Activated naive CD4-positive, alpha-beta T cell treated with anti-CD3 and anti-CD28 coated beads, Interleukin-2, amount 10 ng/mL, durations not matched to agents 7 days and 5 days (primary cell): ENCODE measurements at places on chromosomes 6 and 20.
A peak's percentile ranks its signal among the peaks of the same experiment; 100 is the strongest.

DNA sequence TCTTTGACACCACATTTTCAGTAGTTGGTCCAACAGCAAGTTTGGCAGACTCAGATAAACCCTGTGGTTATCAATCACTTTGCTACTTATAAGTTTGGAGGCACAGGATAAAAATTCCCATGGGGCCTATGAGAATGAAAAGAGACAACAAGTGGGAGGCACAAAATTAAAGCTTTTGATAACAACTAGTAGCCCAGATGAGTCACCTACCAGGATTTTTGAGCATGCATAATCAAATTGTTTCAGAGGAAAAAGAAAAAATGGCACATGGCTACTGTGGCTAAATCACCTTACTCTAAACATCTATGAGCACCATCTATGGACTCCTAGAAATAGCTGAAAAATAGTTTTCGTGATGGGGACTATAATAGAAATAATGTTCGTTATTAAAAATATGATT, 40.8 kb upstream of the BMP5 start:
- H3K27me3 ChIP-seq, result no peaks in the 10 kb centered on the region
- H3K4me1 ChIP-seq, result no peaks in the 10 kb centered on the region
- DNase-seq, result no peak
- H3K36me3 ChIP-seq, result no peaks in the 10 kb centered on the region
- no peak overlapping the region for H3K4me3 ChIP-seq

- H3K27ac ChIP-seq, result no peak overlapping the region
- H3K27me3 ChIP-seq, result peaks cover 4% of the 10 kb centered on the region
- H3K36me3 ChIP-seq, result no peaks in the 10 kb centered on the region
These were observed 367.2 kb downstream of the ARHGAP18 start for GRCh38 chr6:129342796-129343195.

DNA sequence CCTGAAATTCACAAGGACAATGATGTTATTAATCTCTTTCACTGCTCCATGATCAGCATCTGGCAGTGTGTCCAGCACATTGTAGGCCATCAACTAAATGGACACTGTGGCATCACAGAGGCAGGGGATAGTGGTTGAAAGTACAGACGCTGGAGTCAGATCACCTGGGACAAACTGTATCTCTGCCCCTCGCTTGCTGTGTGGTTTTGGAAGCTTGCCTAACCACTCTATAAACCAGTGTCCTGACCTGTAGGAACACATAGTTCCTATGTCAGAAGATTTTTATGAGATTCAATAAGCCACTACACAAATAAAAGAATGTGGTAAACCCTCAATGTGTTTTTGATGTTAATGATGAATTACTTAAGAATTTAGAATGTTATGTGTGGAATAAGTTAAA, 219.3 kb upstream of the RNF217 start:
- no peak overlapping the region for H3K4me3 ChIP-seq
- no peak for DNase-seq
- no peaks in the 10 kb centered on the region for H3K4me1 ChIP-seq

GRCh38 chr6:105994591-105995390, 91.3 kb upstream of the PRDM1 start:
- peak overlapping the region; percentile 79 for H3K4me3 ChIP-seq
- peak; percentile 62 for DNase-seq
- peaks cover 1% of the 10 kb centered on the region for H3K36me3 ChIP-seq
- peak overlapping the region; percentile 85 for H3K27ac ChIP-seq
- H3K4me1 ChIP-seq, result peaks cover 46% of the 10 kb centered on the region

DNA sequence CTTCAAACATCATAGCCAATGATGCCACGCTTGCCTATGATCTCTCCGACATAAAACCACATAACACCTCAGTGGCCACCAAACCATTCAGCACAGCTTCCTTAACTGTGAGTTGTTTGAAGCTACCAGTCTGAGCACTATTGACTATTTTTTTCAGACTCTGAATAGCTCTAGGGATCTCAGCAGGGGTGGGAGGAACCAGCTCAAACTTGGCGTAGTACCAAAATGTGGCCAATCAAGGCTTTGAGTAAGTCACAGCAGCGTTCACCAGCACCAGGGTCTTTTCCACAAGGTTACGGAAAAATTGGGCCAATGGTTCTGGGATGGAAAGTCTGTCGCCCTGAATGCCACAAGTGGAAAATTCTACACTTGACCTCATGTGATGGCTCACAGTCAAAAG, 70.6 kb downstream of the SMPDL3A start:
- no peak for DNase-seq
- H3K27me3 ChIP-seq, result no peaks in the 10 kb centered on the region
- H3K36me3 ChIP-seq, result no peaks in the 10 kb centered on the region
- H3K4me3 ChIP-seq, result no peak overlapping the region

DNA sequence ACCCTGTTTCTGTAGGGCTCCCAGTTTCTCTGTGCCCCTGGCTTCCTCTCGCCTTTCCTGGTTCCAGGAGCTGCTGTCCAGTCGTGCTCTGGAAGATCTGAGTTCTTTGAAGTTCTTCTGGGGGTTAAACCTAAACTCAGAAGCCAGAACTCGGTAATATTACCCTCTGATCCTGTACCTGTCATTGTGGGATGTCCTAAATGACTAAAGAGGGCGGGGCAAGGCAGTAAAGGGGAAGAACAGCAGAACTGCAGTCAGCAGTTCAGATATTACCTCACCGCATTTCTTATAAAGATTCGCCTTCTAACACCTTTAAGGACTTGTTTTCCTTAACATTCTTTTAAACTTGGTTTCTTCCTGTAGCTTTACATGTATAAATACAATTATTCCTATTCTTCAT, 63.9 kb downstream of the FAM120B start:
- no peak overlapping the region for H3K27ac ChIP-seq
- no peak overlapping the region for H3K4me3 ChIP-seq
- H3K27me3 ChIP-seq, result no peaks in the 10 kb centered on the region

DNA sequence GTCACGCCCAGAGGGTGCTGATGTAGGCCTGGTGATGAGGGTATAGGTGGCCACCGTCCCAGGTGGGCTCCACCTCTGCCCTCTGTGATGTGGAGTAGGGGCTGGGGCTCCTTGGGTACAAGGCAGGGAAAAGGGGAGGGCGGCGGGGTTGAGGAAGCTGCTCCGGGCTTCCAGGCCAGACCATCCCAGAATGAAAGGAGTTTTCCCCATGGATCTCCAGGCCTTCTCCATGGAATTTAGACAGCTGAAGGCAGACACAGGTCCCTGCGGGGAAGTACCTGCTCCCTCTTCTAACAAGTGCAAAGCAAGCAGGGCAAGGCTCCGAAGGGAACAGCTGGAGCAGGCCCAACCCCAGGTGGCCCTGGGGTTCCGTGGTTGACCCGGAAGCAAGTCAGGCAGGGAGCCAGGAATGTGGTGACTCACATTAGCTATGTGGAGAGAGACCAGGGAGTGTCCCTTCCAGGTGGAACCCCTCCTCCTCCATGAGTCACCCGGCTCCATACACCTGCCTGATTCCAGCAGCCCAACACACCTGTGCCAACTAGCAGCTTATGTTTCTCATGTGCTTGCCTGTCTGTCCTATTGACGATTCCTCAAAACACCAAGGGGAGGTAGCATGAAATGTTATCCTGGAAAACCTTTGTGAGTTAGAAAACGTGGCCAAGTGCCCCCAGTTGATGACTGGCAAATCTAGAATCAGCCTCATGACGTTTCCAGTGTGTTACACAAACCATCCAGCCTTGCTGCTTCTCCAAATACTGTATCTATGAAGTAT, 59.7 kb upstream of the SNX9 start:
- H3K27me3 ChIP-seq, result peaks cover 50% of the 10 kb centered on the region
- peak; percentile 37 for DNase-seq
- H3K4me1 ChIP-seq, result peaks cover 84% of the 10 kb centered on the region
- H3K36me3 ChIP-seq, result peaks cover 4% of the 10 kb centered on the region

- H3K36me3 ChIP-seq, result no peaks in the 10 kb centered on the region
- DNase-seq, result no peak
- peaks cover 24% of the 10 kb centered on the region for H3K27me3 ChIP-seq
- H3K4me3 ChIP-seq, result no peak overlapping the region
These were observed 11.0 kb upstream of the TPD52L1 start for GRCh38 chr6:125142618-125143017.

GRCh38 chr6:53154794-53155193, 6.2 kb upstream of the GCM1 start:
- H3K4me1 ChIP-seq, result no peaks in the 10 kb centered on the region
- H3K36me3 ChIP-seq, result no peaks in the 10 kb centered on the region
- DNase-seq, result no peak
- no peak overlapping the region for H3K27ac ChIP-seq
- peaks cover 11% of the 10 kb centered on the region for H3K27me3 ChIP-seq

- no peak overlapping the region for H3K4me3 ChIP-seq
- no peak overlapping the region for H3K27ac ChIP-seq
- H3K4me1 ChIP-seq, result peaks cover 14% of the 10 kb centered on the region
- H3K36me3 ChIP-seq, result no peaks in the 10 kb centered on the region
- no peak for DNase-seq
- peaks cover 49% of the 10 kb centered on the region for H3K27me3 ChIP-seq
These were observed 4.0 kb downstream of the TMEM200A start for GRCh38 chr6:130369831-130370230.

DNA sequence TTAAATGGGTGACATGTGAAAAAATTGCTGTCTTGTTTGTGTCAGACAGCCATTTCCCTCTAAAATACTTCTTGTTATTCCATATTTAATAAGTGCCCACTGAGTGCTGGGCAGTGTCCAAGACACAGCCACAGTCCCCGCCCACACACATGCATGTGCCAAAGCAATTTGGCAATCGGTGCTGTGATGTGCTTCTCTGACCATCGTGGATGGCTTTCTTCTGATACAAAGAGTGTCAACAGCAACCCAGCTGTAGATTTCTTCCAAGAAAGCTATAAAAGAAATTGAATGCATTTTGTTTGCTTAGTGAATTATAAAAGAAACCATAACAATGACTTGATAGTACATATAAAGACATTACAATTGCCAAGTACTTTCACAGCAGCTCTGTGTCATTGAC, 140.5 kb upstream of the ATXN1 start:
- no peak overlapping the region for H3K4me3 ChIP-seq
- DNase-seq, result no peak
- H3K36me3 ChIP-seq, result no peaks in the 10 kb centered on the region
- no peaks in the 10 kb centered on the region for H3K4me1 ChIP-seq
- H3K27ac ChIP-seq, result no peak overlapping the region
- peaks cover 11% of the 10 kb centered on the region for H3K27me3 ChIP-seq

DNA sequence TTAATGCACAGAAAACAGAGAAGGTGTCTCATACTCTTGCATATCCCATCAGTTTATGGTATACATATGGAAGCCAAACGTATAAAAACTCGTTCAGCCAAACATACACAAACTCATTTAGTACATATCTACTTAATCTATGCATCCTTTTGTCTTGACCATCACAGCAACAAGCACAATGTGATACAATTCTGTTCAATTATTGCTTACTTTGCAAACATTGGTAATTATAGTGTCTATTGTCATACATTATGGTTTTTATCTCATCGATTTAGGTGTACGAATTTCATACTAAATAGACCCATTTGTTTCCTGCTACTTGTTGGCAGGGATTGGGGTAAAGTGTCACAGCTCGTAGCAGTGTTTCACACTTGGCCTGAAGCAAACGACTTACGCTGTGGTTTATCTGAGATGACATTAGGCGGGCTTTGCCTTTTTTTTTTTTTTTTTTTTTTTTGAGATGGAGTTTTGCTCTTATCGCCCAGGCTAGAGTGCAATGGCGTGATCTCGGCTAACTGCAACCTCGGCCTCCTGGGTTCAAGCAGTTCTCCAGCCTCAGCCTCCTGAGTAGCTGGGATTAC, 425.9 kb upstream of the JARID2 start:
- H3K36me3 ChIP-seq, result no peaks in the 10 kb centered on the region
- H3K4me1 ChIP-seq, result no peaks in the 10 kb centered on the region
- H3K27me3 ChIP-seq, result no peaks in the 10 kb centered on the region
- no peak for DNase-seq

DNA sequence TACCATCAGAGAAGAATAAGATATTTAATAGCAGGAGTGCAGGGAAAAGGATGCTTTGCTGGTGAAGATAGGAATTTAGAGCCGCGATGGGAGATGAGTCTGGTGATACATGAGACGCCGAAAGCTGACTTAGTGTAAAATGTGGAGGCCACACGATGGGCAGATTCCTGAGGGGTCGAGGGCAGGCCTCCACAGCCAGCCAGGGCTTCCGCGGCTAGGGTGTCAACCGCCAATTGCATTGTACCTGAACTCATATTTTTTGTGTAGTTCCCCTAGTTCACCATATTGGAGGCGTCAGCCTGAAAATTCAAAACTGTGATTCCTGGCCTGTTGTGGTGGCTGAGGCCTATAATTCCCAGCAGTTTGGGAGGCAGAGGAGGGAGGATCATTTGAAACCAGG, 8.5 kb downstream of the ETV7 start:
- peaks cover 6% of the 10 kb centered on the region for H3K36me3 ChIP-seq
- H3K4me1 ChIP-seq, result peaks cover 11% of the 10 kb centered on the region
- H3K27ac ChIP-seq, result no peak overlapping the region

DNA sequence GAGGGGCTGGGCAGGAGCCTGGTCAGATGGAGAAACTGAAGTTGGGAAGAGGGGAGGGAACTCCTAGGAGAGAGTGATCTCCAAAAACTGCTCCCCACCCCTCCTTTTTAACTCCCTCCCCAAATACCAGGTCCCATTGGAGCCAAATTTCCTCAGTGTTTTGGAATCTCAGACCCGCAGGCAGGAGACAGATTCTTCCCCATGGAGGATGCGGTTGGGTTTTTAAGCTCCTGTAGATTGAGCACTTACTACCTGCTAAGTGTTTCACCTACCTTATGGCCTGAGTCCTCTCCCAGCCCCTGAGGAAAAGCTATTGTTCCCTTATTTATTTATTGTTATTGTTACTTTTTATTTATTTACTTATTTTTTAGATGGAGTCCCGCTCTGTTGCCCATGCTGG, 73.2 kb downstream of the CEBPB start:
- H3K27ac ChIP-seq, result no peak overlapping the region
- peaks cover 13% of the 10 kb centered on the region for H3K27me3 ChIP-seq
- H3K36me3 ChIP-seq, result no peaks in the 10 kb centered on the region

DNA sequence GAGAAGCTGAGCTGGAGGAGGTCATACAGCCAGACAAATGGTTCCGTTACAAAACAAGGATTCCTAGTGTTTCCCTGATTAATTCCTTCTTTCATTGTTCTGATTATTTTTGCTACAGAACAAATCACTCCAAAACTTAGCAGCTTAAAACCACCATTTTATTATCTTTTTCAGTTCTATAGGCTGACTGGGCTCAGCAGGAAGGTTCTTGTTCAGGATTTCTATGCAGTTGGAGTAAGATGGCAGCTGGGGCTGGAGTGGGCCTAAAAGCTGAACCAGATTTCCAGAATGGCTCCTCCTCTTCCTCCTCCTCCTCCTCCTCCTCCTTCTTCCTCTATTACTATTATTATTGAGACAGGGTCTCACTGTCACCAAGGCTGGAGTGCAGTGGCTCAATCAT, 112.2 kb upstream of the SHLD1 start:
- no peak for DNase-seq
- H3K4me1 ChIP-seq, result peaks cover 14% of the 10 kb centered on the region
- H3K27ac ChIP-seq, result no peak overlapping the region
- H3K4me3 ChIP-seq, result no peak overlapping the region
- H3K27me3 ChIP-seq, result no peaks in the 10 kb centered on the region
- H3K36me3 ChIP-seq, result peaks cover 1% of the 10 kb centered on the region

DNA sequence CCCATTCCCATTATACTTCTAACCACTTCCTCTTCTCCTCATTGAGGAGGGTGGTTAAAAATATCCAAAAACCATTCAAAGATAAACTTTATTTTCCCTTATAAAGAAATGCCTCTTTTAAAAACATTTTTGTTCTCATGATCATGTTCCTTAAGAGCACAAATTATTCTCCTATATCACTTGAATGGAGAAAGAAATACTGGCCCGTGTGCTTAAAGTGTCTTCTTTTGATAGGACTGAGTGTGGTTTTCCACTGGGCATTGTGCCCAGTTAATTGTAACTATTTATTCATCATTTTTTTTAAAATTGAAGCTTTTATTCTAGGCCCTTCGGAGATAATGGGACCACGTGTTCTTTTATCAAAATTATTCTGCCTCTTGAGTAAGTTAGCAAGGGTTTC, 871.5 kb downstream of the QKI start:
- no peak overlapping the region for H3K4me3 ChIP-seq
- H3K36me3 ChIP-seq, result no peaks in the 10 kb centered on the region
- no peaks in the 10 kb centered on the region for H3K4me1 ChIP-seq
- no peaks in the 10 kb centered on the region for H3K27me3 ChIP-seq
